NCI-H187 (cell line): ENCODE measurements at places on chromosomes 7 and 10.
A peak's percentile ranks its signal among the peaks of the same experiment; 100 is the strongest.

- no peak for DNase-seq
Measured at GRCh38 chr10:129622291-129622690, 155.2 kb downstream of the MGMT start.

DNA sequence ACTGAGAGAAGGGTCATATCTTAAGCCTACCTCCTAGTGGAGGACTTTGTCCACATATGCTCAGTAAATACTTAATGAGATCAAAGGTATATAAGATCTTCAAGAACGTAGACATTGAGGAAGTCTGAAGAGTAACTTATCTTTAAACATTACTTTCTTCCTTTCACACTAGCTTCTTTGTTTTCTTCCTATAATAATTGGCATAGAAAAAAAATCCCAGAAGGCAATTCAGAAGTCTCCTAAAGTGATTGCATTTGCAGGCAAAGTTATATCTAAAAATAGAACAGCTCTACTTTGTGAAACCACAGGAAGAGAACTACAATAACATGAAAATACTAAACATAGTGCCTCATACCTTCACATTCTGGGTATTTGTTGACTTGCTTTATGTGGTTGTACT, 150.4 kb downstream of the PPP1R3A start:
- no peak for DNase-seq

- DNase-seq, result no peak
Measured at GRCh38 chr10:98610836-98611235, 164.1 kb upstream of the HPS1 start.

- DNase-seq, result no peak
Measured at GRCh38 chr7:95577137-95577536, 19.2 kb downstream of the PDK4 start.

DNA sequence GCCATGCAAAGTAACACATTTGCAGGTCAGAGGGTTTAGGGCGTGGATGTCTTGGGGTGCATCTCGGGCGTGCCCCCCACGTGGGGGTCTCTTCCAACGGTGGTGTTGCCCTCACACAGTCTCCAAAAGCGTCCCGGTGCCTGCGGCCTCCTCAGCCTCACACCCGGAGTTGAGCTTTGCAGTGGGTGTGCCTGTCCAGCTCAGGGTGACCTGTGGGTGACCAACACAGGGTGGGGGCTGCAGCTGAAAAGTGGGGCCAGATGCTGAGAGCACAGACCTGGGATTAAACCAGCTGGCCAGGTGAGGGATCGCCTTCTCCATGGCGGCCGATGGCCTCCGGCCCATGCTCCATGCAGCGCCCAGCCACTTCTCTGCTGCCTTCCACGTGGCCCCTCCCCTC, 63.1 kb downstream of the PWWP2B start:
- no peak for DNase-seq

- DNase-seq, result no peak
Measured at GRCh38 chr7:93921607-93922566, at the start of gene GNG11. Gene GNG11, plus strand, starts transcription at chr7:93921735. Its CDS starts 403 bp downstream, at chr7:93922138.

DNA sequence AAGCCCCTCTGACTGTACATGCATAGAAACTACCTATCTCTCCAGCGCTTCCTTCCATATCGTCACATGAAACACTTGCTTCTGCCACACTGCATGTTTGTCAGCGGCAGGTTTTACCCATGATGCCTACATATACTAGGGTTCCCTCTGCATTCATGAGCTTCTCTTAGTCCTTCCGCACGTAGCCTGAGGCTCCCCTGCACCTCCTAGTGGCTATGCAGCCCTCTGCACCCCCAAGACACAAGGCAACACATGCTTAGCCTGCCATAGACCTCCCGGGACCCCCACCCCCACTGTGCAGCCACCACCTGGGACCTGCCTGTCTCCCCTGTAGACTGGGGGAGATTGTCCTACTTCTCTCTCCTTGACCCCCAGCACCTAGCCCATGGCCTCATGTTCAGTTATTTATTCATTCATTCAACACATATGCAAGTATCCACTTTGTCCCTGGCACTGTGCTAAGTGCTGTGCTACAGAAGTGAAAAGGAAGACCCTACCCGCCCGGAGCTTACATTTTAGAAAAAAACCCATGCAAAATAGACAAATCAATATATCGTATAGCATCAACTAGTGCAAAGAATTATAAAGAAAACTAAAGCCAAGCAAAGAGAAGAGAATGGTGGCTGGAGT, 23.5 kb downstream of the TMEM273 start:
- no peak for DNase-seq

- DNase-seq, result no peak
Measured at GRCh38 chr7:3861941-3862340, 560.9 kb downstream of the SDK1 start.

DNA sequence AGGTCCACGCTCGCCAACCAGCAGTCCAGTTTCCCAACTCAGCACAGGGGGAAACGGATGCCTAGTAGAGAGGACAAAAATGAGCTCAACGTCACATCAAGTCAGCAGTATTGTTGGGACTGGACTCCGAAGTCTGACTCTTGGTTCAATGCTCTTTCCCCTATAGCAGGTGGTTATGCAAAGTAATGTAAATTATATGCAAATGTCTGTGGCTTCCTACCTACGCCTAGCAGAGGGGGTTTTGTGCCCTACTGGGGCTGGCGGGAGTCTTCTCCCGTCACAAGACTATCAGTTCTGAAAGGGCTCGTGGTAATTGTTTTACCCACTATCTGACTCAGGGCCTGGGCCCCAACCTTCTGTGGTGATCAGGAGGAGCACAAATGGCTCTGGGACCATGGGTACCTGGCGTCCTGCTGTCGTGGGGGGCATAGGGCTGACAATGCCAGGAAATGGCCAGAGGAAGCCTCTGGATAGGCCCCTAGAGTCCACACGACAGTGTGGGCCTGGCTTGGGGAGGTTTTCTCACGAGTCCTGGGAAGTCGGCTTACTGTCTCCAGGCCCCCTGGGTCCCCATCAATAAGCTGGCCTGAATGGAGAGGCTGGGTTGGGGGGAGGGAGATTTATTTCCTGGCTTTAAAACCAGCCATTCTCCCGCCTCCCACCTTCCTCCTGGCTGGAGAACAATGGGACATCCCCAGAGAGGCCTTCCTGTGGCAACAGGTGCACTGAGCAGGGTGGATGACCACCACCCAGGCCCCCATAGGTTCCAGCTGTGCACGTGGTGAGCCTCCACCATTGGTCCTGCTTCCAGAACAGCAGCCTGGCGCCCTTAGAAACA, 41.8 kb downstream of the UNC5B start:
- DNase-seq, result no peak

DNA sequence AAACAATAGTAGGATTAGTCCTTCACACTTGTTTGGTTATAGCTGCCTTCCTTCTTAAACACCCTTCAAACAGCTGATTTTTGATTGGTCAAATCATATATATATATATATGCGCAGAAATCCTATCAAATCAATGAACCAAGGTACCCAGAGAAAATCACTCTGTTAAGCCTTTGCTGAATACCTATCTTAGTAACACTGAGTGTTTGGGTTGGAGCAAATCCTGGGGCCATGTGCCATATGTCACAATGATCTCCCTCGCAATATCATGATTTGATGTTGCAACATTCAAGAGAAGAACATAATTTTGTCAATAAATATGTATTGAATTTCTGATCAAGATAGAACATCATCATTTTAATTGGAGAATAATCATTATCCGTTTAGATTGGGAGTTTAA, 795.6 kb downstream of the REEP3 start:
- DNase-seq, result no peak

- no peak for DNase-seq
Measured at GRCh38 chr10:132644527-132645246, 107.1 kb downstream of the INPP5A start.

GRCh38 chr7:156034397-156034796, 222.1 kb upstream of the SHH start:
- DNase-seq, result no peak

DNA sequence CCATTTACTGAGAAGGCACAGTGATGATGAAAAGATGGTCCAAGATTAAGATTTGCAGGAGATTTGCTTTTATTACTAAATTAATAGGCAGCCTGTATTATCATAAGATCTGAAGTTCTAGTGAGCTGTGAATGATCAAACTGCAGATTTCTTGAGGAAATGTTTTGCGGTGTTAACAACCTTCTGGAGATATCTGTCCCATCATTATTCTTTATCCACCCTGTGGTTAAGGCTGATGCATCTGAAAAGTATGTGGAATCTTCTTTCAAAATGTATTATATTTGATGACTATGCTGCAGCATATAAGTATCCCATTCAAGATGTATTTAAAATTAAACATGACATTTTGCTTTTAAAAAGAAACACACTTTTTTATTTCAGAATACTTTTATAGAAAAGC, 150.3 kb downstream of the POLR1F start:
- DNase-seq, result no peak

DNA sequence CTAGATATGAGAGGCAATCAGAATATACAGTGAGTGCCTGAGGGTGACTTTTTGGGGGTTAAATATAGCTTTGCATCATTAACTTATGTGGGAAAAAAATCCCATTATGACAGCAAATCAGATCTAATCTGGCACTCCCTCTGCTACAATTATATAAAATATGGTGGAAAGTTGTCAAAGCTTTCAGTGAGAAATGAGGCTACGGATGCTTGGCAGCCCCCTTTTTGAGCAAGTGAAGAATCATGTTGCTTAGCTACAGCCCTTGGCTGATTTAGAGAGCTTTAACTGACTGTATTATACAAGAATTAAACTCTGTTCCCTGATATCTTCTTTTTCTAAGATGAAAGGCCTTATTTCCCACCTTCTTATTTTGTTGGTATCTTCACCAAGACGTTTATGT, 57.4 kb downstream of the GPR158 start:
- DNase-seq, result no peak

- peak; percentile 59 for DNase-seq
Measured at GRCh38 chr7:2190531-2190930, 42.2 kb downstream of the MAD1L1 start.

DNA sequence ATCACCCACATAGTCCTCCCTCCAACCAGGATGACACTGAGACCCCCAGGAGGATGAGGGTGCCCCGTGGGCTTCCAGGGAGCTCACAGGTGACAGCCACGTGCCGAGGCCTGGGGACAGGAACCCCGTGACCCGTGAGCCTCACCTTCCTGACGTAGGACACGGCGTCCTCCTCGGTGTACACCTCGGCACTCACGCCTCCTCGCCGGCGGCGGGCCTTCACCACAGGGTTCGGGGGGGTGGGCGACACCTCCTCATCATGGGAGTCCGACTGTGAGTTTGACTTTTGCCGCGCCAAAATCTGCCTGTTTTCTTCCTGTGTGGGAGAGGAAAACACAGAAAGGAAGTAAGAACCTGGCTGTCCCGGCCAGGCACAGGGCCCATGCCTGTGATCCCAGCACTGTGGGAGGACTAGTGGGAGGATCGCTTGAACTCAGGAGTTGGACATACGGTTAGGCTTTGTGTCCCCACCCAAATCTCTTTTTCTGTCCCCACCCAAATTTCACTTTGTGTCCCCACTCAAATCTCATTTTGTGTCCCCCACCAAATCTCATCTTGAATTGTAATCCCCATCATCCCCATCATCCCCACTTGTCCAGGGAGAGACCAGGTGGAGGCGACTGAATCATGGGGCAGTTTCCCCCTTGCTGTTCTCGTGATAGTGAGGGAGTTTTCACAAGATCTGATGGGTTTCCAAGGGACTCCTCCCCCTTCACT, 45.9 kb upstream of the DNAAF5 start:
- DNase-seq, result no peak

DNA sequence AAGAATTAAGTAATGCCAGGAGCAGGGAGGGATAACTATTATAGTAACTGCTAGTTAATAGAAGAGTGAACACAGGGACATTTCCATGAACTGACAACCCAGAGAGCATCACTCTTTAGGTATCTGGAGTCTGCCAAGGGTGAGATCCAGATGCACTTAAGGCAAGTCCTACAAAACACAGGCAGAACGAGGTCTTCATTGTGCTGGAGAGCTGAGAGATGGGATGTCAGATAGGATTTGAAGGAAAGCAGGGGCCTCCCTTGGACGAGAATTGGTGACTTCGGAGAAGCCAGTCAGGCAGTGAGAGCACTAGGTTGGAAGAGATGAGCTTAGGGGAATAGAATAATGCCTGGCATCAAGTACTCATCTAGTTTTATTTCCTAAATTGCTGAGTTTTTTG, 684.5 kb downstream of the GATA3 start:
- DNase-seq, result no peak

DNA sequence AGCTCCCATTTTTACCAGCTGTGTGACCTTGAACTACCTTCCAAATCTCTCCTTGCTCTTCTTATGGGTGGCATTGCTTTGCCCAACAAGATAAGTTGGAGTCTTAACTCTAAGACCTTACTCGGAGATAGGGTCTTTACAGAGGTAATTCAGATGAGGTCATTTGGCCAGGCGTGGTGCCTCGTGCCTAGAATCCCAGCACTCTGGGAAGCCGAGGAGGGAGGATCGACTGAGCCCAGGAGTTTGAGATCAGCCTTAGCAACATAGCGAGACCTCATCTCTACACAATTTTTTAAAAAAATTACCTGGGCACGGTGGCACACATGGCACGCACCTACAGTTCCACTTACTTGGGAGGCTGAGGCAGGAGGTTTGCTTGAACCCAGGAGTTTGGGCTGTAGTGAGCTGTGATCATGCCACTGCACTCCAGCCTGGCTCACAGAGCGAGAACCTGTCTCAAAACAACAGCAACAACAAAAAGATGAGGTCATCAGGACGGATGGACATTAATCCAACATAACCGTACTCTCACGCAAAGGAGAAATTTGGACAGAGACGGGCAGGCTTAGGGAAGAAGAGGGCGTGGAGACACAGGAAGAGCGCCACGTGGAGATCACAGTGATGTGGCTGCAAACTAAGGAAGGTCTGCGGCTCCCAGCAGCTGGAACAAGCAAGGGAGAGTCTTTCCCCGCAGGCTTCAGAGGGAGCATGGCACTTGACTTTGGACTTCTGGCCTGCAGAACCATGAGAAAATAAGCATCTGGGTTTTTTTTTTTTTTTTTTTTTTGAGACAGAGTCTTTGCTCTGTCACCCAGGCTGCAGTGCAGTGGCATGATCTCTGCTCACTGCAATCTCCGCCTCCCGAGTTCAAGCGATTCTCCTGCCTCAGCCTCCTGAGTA, 122.3 kb upstream of the CARD11 start:
- DNase-seq, result no peak

DNA sequence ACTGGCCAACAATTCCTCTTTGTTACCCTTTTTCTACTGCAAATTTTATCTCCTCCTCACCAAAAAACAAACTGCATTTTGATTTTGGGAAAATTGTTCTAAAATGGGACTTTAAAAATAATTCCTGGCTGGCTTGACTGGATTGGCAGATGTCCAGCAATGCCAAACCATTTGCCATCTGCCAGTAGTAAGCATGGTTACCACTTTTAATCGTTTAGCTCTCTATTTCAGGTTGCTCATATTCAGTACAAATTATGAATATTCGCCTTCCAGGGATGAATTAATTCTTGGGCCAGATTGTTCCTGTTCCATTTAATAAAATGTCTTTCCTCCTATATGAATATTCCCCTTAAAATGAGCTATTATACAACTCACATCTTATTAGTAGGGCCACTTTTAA, 35.7 kb downstream of the SMNDC1 start:
- no peak for DNase-seq

- no peak for DNase-seq
Measured at GRCh38 chr7:28230261-28230660, 49.7 kb upstream of the JAZF1 start.

DNA sequence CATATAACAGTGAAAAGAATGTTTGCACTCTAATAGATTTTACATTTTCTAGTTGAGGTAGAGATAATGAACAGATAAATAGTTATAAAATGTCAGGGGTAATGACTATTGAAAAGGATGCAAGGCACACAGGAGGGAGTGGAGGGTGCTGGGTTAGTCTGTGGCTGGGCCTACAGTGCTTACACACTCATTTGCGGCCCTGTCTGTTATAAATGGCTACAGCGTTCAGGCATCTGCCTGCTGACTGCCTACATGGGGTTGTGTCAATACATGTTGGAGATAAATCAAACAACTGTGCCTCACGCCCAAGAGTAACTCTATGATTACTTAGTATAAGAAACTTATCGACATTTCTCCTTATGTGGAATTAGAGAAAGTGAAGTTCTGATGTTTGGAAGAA, 313.3 kb downstream of the ACTR3B start:
- DNase-seq, result no peak
